ENCODE measurements at places on chromosomes 1 and 21. TPM values are rescaled to one million over a fixed set of nuclear protein-coding genes. Genes with fewer than 3 reads are reported as not detected.

The ANGPTL3 gene
- not detected for total RNA-seq

The FAM72C gene
- total RNA-seq = not detected

The NBPF4 gene
- not detected for total RNA-seq

The NTNG1 gene
- 5.2 TPM for total RNA-seq

The EEIG2 gene
- 5.2 TPM for total RNA-seq

The MCOLN3 gene
- total RNA-seq = 11.6 TPM

The KDF1 gene
- 11.0 TPM for total RNA-seq

The LENEP gene
- total RNA-seq = not detected

The SORT1 gene
- total RNA-seq = 65.2 TPM

The AKR1A1 gene
- total RNA-seq = 158 TPM

The KRTAP10-9 gene
- total RNA-seq = not detected

The LY9 gene
- total RNA-seq = not detected

The GNG12 gene
- 75.9 TPM for total RNA-seq

The SLAMF1 gene
- total RNA-seq = not detected

The DNAJC28 gene
- 2.4 TPM for total RNA-seq

The TRIM63 gene
- total RNA-seq = 0.14 TPM

The BTBD8 gene
- total RNA-seq = 3.6 TPM

The PODN gene
- not detected for total RNA-seq

The KAZN gene
- 2.8 TPM for total RNA-seq

The KRTAP19-1 gene
- total RNA-seq = not detected

The CAMTA1 gene
- total RNA-seq = 76.5 TPM

The DCST1 gene
- total RNA-seq = not detected

The WNT4 gene
- total RNA-seq = 0.58 TPM

The YBX1 gene
- 894 TPM for total RNA-seq

The SELP gene
- not detected for total RNA-seq

The RIPPLY3 gene
- 0.92 TPM for total RNA-seq

The LRIG2 gene
- 8.3 TPM for total RNA-seq

The SH2D1B gene
- total RNA-seq = not detected

The COL24A1 gene
- total RNA-seq = 0.21 TPM

The OR14K1 gene
- total RNA-seq = not detected

The HSD3B1 gene
- not detected for total RNA-seq

The LEFTY1 gene
- not detected for total RNA-seq

The LEMD1 gene
- total RNA-seq = 4.3 TPM

The TMEM82 gene
- not detected for total RNA-seq

The HORMAD1 gene
- total RNA-seq = not detected

The RXRG gene
- not detected for total RNA-seq

The MPZ gene
- 0.54 TPM for total RNA-seq
